ENCODE measurements at places on chromosomes 6 and 20.

DNA sequence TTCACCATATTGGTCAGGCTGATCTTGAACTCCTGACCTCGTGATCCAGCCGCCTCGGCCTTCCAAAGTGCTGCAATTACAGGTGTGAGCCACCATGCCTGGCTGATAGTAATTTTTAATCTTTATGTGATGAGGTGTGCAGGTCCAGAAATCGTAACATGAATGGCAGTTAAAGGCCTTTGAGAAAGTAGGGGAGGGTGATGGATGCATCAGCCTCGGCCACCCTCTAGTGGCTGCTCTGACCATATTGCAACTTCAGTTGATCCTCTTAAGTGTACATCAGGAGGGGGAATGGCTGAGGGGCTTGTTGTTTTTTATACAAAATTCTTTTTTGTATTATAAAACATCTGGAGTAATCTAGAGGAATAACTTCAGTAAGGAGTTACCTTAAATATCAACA lies 193.0 kb downstream of the ZFAND3 start:
- DNase-seq = no peak

DNA sequence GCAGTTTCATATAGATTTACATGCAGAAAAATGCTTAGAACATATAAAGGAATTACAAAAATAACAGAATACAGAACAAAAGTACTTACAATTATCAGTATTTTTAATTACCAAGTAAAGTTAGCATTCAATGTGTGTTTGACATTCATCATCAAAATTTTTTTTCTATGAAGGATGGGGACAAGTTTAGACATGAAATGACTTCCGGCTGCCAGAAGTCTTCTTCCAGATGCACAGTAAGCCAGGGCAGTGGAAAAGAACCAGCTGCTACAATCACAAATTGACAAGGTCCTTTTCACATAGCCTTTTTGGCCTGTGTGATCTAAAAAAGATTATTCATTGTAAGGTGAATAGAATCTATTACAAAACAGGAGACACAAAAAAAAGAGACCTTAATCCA lies 73.8 kb downstream of the HUS1B start:
- no peak for DNase-seq

DNA sequence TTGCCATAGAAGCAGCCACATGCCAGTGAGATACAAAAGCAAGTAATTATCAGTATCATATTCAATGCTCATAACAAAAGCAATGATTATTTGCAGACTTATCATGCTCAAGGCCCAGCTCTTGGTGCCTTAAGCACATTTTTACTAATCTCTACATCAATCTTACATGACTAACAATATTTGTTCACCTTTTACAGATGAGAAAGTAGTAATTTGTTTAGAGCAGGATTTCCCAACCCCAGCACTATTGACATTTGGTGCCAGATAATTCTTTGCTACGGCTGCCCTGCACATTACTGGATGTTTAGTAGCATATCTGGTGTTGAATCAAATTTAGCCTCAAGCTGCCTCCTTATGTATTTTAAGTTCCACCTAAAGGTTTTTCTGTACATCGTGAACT lies 19.0 kb upstream of the DOK5 start:
- no peak for DNase-seq

GRCh38 chr20:18901980-18902737 lies 88.6 kb downstream of the SCP2D1 start:
- DNase-seq = no peak

- DNase-seq = no peak
Observed at GRCh38 chr6:116218172-116218633, 35.7 kb downstream of the TSPYL4 start.

Measured in CD4-positive, alpha-beta T cell treated with Interleukin-1 beta for 1 hour (primary cell).